Mammary microvascular endothelial cell (primary cell): ENCODE measurements at places on chromosomes 4 and X. TPM values are rescaled to one million over a fixed set of nuclear protein-coding genes. Genes with fewer than 3 reads are reported as not detected.

The GASK1B gene
- 37.8 and 39.0 TPM in 2 replicates for total RNA-seq

The RASSF6 gene
- not detected in 2 replicates for total RNA-seq

The XAGE3 gene
- not detected in 2 replicates for total RNA-seq

The PRRG3 gene
- total RNA-seq, result not detected in 2 replicates

The GAB1 gene
- total RNA-seq, result 4.6 and 5.5 TPM in 2 replicates

The NXF2 gene
- total RNA-seq, result not detected in 2 replicates

The VCX3A gene
- total RNA-seq, result not detected in 2 replicates

The DUSP9 gene
- not detected in 2 replicates for total RNA-seq

The COX7B2 gene
- total RNA-seq, result not detected in 2 replicates

The PDE5A gene
- total RNA-seq, result 0.98 and 1.1 TPM in 2 replicates

The CD38 gene
- 3.1 and 4.5 TPM in 2 replicates for total RNA-seq

The TMEM47 gene
- total RNA-seq, result 32.2 and 33.1 TPM in 2 replicates

The DDX3X gene
- 233 and 266 TPM in 2 replicates for total RNA-seq

The CENPE gene
- total RNA-seq, result 19.1 and 19.4 TPM in 2 replicates

The PNMA5 gene
- total RNA-seq, result not detected in 2 replicates

The AFM gene
- total RNA-seq, result not detected in 2 replicates
